ENCODE measurements at places on chromosomes 13 and 19.

GRCh38 chr19:12695997-12696365 is 450 bp downstream of the FBXW9 start:
- peak overlapping the region; percentile 87 for H3K4me3 ChIP-seq
- peaks cover 13% of the 10 kb centered on the region for H3K36me3 ChIP-seq
- no peaks in the 10 kb centered on the region for H3K27me3 ChIP-seq
- peak overlapping the region; percentile 94 for H3K27ac ChIP-seq

DNA sequence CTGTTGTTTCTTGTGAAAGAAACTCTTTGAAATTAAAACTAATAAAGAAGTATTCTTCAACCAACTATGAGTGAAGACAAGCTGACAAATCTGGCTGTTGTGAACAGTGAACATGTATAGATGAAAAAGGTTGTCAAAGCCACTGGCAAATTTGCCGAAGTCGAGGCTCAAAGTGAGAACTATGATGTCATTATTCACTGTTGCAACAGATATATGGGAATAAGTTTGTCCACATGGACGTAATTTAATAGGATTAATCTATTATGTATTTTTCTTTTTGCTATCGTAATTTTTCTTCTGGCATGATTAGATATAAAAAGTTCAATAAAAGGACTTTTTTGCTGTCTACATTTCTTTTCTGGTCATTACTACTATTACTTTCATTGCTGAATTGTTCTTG is 223.2 kb upstream of the ZNF507 start:
- no peak for DNase-seq
- H3K4me1 ChIP-seq = no peaks in the 10 kb centered on the region
- peaks cover 28% of the 10 kb centered on the region for H3K27me3 ChIP-seq
- H3K27ac ChIP-seq = no peak overlapping the region
- H3K36me3 ChIP-seq = no peaks in the 10 kb centered on the region

DNA sequence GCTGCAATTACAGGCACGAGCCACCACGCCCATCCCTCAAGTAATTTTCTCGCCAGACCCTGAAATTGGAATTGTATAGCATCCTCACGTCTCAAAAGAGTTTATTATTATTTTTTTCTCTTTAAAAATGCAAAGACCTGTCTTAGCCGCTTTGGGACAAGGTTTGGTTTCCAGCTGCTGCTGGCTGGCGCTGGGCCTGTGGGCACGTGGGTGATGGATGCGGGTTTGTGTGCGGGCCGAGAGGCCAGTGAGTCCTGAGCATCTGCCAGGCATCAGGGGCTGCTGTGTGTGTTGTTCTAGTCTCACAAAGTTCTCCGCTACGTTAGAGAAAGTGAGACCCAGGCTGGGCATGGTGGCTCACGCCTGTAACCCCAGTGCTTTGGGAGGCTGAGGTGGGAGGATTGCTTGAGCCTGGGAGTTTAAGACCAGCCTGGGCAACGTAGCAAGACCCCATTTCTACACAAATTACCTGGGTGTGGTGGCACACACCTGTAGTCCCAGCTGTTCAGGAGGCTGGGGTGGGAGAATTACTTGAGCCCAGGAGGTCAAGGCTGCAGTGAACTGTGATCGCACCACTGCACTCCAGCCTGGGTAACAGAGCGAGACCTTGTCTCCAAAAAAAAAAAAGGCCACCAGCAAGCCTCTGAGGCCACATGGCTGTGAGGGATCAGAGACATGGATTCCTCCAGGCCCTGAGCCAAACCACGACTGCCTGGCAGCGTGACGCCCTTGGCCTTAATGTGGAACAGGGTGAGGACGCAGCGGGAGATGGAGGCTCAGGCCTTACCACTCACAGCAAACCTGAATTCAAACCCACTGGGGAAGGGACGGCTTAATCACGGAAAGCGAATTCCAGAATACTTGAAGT is 4.7 kb upstream of the TMPRSS9 start:
- H3K27ac ChIP-seq = no peak overlapping the region
- peaks cover under 1% of the 10 kb centered on the region for H3K4me1 ChIP-seq
- peaks cover 1% of the 10 kb centered on the region for H3K27me3 ChIP-seq
- DNase-seq = no peak
- no peak overlapping the region for H3K4me3 ChIP-seq

- no peak for DNase-seq
- H3K27me3 ChIP-seq = no peaks in the 10 kb centered on the region
- H3K4me3 ChIP-seq = no peak overlapping the region
- H3K27ac ChIP-seq = no peak overlapping the region
- H3K36me3 ChIP-seq = no peaks in the 10 kb centered on the region
Measured at GRCh38 chr13:111404746-111405145, 84.3 kb downstream of the TEX29 start.

DNA sequence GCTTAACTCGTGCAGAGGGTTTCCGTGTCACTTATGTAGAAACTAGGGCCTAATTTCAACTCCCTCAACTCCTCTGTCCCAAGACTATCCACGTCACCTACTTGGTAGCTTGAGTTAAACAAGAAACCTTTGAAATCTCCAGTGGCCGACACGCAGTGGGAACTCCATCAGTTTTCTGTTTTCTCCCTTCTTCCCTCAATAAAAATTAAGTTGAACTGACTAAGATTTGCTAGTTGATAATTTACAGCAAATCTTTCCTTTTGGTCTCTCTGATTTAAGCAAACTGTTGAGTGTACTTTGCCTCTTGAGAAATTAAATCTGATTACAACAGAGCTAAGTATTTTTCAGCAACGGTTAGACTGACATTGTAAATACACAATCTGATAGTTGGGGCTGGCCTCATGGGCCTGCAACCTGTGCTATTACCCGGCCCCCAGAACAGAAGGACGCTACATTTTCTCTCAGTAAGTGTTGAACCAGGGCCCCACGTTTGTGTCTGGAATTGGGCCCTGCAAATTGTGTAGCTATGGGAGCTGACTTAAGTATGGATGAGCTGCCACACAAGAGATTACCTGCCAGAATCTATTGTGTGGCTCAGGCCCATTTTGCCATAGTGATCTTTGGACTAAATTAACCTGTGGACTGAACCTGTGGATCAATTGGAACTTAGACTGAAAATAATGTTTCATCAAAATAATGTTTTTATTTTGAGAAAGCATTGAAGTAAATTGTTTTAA is 708 bp upstream of the ESD start:
- peak overlapping the region; percentile 99 for H3K27ac ChIP-seq
- no peaks in the 10 kb centered on the region for H3K27me3 ChIP-seq
- peaks cover 26% of the 10 kb centered on the region for H3K4me1 ChIP-seq

- no peak overlapping the region for H3K27ac ChIP-seq
- H3K27me3 ChIP-seq = peaks cover 5% of the 10 kb centered on the region
- H3K4me1 ChIP-seq = no peaks in the 10 kb centered on the region
- no peak overlapping the region for H3K4me3 ChIP-seq
- H3K36me3 ChIP-seq = no peaks in the 10 kb centered on the region
Measured at GRCh38 chr13:33454844-33455705, 169.5 kb upstream of the STARD13 start.

GRCh38 chr19:48750771-48751504 is 1.5 kb downstream of the FUT1 start:
- peak overlapping the region; percentile 14 for H3K4me3 ChIP-seq
- no peak for DNase-seq
- H3K27ac ChIP-seq = no peak overlapping the region
- H3K27me3 ChIP-seq = peaks cover 44% of the 10 kb centered on the region

DNA sequence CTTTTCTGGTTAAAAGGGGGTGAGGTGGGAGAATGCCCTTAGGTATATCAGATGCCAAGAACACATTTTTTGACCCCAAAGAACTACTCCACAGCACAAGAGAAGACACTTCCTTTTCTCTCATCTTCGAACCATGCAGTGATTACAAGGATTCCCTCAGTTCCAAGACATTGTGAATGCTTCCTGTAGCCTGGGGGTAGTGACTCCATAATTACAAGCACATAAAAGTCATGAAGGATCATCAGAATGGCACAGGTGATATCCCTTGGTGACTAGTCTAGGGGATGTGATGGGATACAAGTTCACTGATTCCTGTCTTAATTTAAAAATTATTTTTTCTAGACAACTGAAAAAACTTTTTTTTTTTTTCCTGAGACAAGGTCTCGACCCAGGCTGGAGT is 78.0 kb downstream of the ZC3H13 start:
- peaks cover 39% of the 10 kb centered on the region for H3K36me3 ChIP-seq
- no peak overlapping the region for H3K27ac ChIP-seq
- peaks cover 4% of the 10 kb centered on the region for H3K4me1 ChIP-seq
- no peaks in the 10 kb centered on the region for H3K27me3 ChIP-seq

DNA sequence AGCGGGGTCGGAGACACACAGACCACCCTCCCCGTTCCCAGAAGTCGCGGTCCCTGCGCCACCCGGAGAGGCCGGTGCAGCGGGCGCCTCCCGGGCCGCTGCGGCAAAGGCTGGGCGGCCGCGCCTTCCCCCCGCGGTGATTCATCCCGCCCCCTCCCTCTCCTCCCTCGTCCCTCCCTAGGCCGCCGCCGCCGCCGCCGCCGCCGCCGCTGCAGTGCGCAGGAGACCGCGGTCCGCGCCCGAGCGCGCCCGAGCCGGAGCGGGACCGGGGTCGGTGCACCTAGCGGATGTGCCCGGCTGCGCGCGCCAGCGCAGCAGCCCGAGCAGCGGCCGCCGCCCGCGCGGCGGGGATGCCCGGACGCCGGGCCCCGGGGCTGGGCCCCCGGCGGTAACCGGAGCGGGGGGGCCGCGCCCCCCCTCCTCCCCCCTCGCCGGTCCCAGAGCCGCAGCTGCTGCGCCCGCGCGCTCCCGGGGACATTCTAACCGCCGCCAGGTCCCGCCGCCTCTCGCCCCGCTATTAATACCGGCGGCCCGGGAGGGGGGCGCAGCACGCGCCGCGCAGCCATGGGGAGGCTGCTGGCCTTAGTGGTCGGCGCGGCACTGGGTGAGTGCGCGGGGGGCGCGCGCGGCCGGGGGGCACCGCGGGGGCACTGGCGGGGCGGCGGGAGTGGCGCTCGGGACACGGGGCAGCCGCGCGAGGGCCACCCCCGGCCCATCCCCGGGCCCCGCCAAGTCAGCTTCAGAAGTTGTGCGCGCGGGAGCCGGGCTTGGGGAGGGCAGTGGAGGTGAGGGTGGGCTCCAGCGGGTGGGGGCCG is at the start of gene SCN1B:
SCN1B (plus strand) TSS at position 214 of the 815 bp plus-strand sequence; CDS start at position 565, 351 bp downstream.
- peaks cover 14% of the 10 kb centered on the region for H3K27me3 ChIP-seq
- H3K36me3 ChIP-seq = peaks cover 10% of the 10 kb centered on the region
- peak within 1 kb of the TSS; percentile 50 for H3K4me3 ChIP-seq
- peaks cover 11% of the 10 kb centered on the region for H3K4me1 ChIP-seq

GRCh38 chr19:46630586-46631205 is 5.3 kb downstream of the GNG8 start:
- H3K27me3 ChIP-seq = no peaks in the 10 kb centered on the region
- DNase-seq = no peak
- peaks cover 14% of the 10 kb centered on the region for H3K36me3 ChIP-seq
- H3K27ac ChIP-seq = no peak overlapping the region

DNA sequence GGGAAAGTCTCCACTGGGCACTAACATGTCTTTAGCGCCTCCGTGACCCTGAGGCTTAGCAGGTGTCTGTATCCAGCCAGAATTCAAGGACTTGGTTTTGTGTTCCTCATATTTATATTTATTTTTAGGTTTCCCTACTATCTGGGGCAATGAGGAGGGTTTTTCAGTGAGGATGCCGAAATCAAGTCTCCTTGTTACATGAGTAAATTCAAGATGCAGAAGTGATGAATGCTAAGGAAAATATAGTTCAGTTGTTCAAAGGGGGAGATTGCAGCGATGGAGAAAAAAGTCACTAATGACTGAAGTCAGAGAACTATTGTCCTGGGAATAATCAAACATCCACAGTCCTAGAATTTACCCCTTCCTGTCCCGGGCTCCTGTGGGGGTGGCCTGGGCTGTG is 791 bp upstream of the ADGRE2 start:
- no peak overlapping the region for H3K4me3 ChIP-seq
- DNase-seq = no peak
- peaks cover 2% of the 10 kb centered on the region for H3K4me1 ChIP-seq
- no peaks in the 10 kb centered on the region for H3K36me3 ChIP-seq
- peaks cover 57% of the 10 kb centered on the region for H3K27me3 ChIP-seq

- no peak for DNase-seq
- peaks cover 4% of the 10 kb centered on the region for H3K27me3 ChIP-seq
- H3K4me1 ChIP-seq = no peaks in the 10 kb centered on the region
- H3K27ac ChIP-seq = no peak overlapping the region
Measured at GRCh38 chr13:33763021-33763420, 54.9 kb upstream of the RFC3 start.

- H3K27ac ChIP-seq = peak overlapping the region; percentile 58
- H3K4me1 ChIP-seq = peaks cover 12% of the 10 kb centered on the region
- H3K27me3 ChIP-seq = peaks cover 14% of the 10 kb centered on the region
- H3K4me3 ChIP-seq = no peak overlapping the region
Measured at GRCh38 chr19:35883882-35884281, 15.5 kb downstream of the APLP1 start.

- H3K4me1 ChIP-seq = no peaks in the 10 kb centered on the region
- no peak overlapping the region for H3K27ac ChIP-seq
- H3K36me3 ChIP-seq = no peaks in the 10 kb centered on the region
- no peaks in the 10 kb centered on the region for H3K27me3 ChIP-seq
- no peak for DNase-seq
Measured at GRCh38 chr13:87524775-87525174, 146.4 kb upstream of the SLITRK5 start.

- no peaks in the 10 kb centered on the region for H3K27me3 ChIP-seq
- H3K27ac ChIP-seq = no peak overlapping the region
- DNase-seq = no peak
- no peak overlapping the region for H3K4me3 ChIP-seq
Measured at GRCh38 chr13:49693191-49693733, 2.0 kb upstream of the EBPL start.

- H3K27ac ChIP-seq = no peak overlapping the region
- H3K27me3 ChIP-seq = no peaks in the 10 kb centered on the region
- H3K36me3 ChIP-seq = no peaks in the 10 kb centered on the region
- no peak overlapping the region for H3K4me3 ChIP-seq
- H3K4me1 ChIP-seq = no peaks in the 10 kb centered on the region
- no peak for DNase-seq
Measured at GRCh38 chr13:79780240-79780639, 299.3 kb downstream of the NDFIP2 start.

DNA sequence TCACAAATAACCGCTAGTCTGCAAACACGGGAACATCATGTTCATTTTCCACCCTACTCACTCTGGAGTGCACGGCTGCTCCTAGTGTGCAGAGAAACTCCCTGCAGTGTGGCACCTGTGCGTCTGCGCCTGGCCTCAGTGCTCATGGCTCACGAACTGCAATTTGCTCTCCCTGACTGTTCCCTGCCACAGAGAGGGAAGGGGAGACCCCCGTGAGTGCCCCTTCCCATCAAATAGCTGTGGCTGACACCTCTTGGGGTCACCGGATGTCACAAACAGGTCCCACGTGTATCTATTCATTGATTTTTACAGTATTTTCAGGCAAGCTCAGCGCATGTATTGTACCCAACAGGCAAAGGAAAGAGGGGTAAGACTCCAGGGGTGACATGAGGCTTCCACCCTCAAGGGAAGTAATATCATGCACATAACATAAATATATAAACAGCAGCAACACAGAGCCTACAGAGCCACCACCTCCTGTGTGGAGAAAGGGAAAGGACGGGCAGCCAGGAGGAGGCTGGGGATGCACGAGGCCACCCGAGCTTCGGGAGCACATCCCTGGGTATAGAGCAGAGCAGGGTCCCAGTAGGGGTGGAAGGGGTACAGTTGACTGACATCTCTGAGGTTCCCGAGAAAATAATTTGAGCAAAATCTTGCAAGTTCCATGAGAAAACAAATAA is 140.3 kb upstream of the SOX1 start:
- H3K27ac ChIP-seq = no peak overlapping the region
- peaks cover 3% of the 10 kb centered on the region for H3K27me3 ChIP-seq
- no peak overlapping the region for H3K4me3 ChIP-seq
- no peaks in the 10 kb centered on the region for H3K4me1 ChIP-seq
- H3K36me3 ChIP-seq = no peaks in the 10 kb centered on the region
